ENCODE measurements at places on chromosomes 2 and 18.

DNA sequence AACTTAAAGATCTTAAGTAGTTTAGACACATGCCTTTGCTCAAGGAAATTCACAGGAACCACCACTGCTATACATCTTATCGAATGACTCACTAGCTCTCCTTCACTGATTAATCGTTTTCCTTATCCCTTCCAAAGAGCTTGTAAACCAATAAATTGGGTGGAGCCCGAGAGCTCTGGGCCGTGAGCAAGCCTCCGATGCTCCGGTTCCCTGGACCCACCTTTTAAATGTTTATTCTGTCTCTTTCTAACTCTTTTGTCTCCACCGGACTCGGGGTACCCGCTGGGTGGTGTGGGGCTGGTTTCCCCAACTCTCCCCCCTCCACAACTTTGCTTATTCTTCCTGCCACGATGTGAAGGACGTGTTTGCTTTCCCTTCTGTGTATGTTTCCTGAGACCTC, 292.9 kb upstream of the TMEFF2 start:
- no peak for DNase-seq

DNA sequence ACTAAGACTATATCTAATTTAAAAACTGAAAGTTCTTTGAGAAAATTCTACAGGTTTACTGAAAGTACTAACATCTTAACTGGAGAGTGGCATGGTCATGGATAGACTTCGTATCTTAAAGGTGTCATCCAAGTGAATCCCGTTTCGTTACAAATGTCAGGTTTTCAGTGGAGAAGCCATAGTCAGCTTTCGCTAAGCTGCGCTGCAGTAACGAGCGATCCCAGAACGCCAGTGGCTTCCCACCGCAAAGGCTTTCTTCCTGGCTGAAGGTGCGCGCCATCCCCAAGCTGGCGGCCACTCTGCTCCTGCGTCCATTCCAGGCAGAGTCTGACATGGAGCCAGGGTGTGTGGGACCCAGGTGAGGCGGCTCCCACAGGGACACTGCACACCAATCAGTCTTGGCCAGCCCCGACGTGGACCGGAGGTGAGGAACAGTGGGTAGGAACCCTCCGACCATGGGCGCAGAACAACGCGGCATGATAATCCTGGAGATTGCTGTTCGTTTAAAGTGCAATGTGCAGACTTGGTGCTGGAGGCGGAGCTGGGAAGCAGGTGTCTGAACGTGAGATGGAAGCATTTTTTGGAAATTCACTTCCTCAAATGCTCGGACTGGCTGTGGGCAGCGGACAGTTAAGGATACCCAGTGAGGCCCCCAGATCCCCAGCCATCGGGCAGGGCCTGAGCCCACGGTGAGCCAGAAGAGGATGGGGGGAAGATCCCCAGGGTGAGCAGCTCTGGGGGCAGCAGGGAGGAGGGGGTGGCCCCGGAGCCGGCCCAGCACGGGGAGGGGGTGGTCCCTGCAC, 27.8 kb upstream of the KCNG2 start:
- no peak for DNase-seq

- DNase-seq: peak; percentile 81
Observed at GRCh38 chr2:68365087-68365486, at the start of gene PLEK. Gene PLEK (plus strand): TSS chr2:68365282. CDS start chr2:68365352, 70 bp downstream.

DNA sequence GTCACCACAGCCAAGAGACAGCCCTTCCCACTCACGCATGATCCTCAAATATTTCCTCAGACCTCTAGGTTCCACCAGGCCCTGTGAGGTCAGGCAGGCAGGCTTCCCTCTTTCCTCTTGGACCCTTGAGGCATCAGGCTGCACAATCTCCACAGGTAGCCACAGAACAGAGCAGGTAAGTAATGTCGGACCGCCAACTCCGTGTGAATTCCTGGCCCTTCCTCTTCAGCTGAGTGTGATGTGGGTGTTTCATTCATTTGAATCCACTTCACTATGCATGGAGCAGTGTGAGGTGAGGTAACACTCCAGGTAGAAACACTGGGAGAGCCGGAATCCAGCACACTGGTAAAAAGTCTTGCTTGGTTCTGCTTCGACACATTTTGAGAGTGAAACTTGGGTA, 44.0 kb downstream of the MRPL35 start:
- no peak for DNase-seq

DNA sequence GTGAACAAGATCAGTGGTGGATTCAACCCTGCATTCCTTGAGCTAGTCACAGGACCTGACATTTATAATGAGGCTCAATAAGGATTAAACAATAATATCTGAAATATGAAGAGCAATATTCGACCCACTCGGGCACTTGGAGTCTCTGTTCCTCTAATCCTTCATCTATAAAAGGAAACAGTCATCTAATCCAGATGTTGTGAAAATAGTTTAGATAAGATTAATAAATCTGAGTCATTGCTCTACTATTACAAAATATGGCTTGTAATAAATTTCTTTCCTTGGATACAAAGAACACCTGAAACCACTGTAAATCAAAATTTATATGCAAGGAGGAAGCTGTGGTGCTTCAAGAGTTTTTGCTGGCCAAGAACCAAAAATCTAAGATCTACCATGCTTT, 846.9 kb upstream of the ACVR2A start:
- no peak for DNase-seq
